ENCODE measurements at places on chromosomes 6 and 20.
A peak's percentile ranks its signal among the peaks of the same experiment; 100 is the strongest.

- no peak for DNase-seq
Observed at GRCh38 chr20:41563087-41563486, 55.1 kb downstream of the CHD6 start.

- no peak for DNase-seq
Observed at GRCh38 chr20:48635791-48636267, 192.0 kb downstream of the PREX1 start.

DNA sequence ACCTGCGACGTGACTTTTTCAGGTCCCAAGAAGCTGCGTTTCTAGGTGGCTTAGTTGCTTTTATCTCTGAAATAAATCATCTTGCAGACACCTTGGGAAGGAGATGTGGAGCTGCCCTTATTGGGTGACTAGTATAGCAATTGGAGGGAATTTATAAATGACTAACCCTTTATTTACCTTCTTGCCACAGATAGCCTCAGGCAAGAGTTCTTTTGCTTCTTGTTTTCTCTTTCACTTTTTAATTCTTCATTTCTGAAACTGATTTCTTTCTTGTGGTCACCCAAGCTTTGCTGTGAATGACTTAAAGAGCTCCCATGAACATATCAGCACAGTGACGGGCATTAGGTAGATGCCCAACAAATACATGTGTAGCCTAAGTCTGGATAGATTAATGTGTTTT, 3.0 kb downstream of the ADGRF4 start:
- no peak for DNase-seq

DNA sequence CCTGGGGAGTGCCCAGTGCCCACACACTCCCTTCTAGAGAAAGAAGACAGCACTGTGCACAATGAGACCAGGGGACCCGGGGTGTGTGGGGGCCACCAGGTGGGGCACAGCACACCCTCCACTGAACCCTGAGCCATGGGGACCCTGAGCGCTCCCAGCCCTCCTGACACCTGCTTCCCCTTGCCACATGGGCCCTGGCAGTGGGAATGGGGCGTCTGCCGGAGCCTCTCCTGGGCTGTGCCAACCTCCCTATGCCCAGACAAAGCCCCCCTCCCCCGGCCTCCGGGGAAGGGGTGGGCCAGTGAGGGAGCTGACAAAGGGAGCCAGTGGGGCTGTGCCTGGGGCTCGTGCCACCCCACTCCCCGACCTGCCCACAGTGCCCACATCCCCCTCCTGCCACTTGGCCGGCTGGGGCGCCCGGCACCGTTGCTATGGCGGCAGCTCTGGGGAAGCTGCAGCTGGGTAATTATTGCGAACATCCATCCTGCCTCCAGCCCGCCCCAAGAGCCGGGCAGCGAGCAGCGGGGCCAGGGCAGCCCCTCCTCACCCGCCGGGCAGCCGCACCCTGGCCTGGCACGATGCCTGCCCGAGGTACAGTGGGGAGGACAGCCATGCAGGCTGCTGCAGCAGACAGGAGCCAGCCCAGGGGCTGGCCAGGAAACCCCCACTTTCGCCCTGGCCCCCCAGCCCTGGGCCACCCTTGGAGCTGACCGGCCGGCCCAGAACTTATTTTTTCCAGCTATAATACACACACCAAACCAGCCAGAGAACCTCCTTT, 41.9 kb upstream of the NOL4L start:
- DNase-seq, result no peak

DNA sequence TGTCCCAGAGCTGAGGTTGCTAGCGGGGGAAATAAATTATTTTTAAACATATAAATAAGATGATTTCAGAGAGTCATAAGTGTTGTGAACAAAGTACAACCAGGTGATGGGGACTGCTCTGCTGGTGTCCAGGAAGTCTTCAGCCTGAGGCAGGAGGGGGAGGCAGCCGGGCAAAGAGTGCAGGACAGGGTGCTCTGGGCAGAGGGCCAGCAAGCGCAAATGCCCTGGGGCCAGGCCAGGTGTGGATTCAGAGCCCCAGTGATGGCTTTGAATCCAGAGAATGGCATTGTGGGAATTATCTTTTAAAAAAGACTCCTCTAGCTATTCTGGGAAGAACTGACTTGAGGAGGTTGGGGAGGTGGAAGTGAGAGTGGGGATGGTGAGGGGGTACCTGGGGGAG, 1.6 kb downstream of the CLPSL1 start:
- no peak for DNase-seq

DNA sequence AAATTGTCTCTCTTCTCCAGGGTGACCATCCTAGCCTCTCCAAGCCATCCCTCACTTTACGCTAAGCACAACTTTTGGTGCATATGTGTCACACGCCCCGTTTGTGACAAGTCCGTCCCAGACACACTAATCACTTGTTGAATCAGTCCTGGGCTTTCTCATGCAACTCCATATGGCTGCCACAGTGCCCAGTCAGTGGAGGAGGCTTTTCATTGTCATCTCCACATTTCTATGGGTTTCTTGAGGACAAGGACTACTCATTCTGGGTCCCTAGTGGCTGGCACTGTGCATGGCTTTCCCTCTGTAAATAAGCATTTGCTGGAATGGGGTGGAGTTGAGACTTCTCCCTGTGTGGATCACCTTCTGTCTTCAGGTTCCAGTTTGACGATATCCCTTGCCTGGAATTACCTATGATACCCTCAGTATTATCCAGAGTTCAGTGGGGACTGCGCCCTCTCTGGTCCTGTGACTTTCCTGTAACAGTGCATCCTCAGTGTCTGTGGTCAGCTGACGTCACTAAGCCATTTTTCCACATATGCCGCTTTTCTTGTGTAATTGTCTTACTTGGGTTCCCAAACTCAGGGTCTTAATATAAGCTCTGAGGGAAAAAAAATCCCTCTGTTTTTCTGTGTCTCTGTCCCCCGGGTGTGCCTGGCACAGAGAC, 59.8 kb upstream of the MYL9 start:
- no peak for DNase-seq

DNA sequence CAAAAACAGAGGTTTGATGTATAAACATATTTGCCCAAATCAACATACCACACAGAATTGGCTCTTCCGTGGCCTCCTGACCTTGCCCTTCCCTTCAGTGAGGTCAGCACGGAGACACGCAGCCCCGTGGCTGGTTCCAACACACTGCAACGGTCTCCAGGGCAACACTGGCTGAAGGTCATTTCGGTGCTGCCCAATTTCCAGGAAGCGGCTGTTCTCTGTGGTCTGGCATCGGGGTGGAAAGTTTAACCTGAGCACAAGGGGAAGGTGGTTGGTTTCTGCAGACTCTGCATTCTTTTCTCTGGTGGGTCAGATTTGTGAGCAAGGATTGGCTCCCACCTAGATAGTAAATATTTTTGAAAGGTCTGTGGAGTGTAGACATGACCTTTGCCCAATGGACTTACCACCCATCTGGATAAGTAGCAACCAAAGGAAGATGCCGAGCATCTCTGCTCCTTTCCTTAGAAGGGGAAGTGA, 177.6 kb upstream of the PHACTR1 start:
- DNase-seq, result no peak

GRCh38 chr20:9280666-9281065, 211.8 kb downstream of the PLCB4 start:
- DNase-seq, result peak; percentile 18

GRCh38 chr20:54648421-54649142, 173.2 kb downstream of the DOK5 start:
- no peak for DNase-seq

- no peak for DNase-seq
Observed at GRCh38 chr20:9185511-9185910, 116.6 kb downstream of the PLCB4 start.

DNA sequence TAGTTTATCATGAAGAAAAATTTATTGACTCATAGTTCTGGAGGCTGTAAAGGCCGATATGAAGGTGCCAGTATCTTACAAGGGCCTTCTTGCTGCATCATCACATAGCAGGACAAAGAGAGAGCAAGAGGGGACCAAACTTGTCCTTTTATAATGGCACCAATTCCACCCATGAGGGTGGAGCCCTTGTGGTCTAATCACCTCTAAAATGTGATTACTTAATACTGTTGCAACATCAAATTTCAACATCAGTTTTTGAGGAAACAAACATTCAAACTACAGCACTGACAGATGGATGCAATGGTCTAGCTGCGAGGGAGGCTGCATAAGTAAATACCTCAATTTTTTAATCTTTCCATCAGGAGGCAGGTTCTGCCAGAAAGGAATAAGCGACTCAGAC, 76.7 kb upstream of the LAMA2 start:
- no peak for DNase-seq

DNA sequence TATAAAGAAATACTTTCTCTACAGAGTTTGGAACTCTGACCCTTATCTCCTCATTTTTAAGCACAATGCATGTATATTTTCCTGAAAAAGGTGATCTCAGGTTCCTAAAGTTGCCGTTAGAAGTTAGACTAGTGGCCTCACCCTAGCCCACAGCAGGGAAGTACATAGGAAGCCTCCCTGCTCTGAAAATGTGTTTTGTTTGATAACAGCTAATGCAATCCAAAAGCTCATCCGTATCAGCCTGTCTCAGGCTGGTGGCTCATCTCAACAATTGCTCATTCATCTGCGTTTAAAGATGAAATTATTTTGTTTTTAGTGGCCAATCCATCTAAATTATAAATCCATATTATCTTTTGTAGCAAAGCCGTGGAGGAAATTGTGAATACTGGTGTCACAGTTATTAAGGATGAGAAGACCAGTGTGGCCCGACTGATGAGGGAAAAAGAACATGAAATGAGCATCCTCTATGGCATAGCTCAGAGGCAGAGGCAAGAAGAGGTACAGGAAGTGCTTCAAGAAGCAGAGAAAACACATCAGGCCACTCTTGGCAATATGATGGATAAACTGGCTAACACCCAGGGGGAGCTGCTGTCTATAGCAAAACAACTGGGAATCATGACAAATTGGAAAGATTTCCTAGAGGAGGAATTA, 20.1 kb downstream of the C6orf163 start:
- no peak for DNase-seq

GRCh38 chr6:22401206-22401605, 104.4 kb upstream of the PRL start:
- no peak for DNase-seq

DNA sequence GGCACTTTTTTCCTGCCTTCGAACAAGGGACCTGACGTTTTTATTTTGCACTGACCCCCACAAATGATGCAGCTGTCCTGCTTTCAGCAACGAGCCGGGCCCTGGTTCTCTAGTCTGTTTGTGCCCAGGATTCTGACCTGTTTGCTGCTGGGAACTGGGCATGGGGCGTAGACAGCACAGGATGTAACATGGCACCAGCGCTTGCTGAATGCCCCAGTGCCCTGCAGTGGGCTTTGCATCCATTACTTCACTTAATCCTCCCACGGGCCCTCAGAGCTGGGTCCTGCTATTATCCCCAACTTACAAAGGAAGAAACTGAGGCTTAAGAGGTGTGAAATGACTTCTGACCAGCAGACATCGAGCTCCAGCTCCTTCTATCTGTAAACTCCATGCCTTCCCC, 80.4 kb upstream of the PMEPA1 start:
- DNase-seq, result no peak

GRCh38 chr6:145278163-145278807, 457.0 kb downstream of the EPM2A start:
- DNase-seq, result peak; percentile 14

DNA sequence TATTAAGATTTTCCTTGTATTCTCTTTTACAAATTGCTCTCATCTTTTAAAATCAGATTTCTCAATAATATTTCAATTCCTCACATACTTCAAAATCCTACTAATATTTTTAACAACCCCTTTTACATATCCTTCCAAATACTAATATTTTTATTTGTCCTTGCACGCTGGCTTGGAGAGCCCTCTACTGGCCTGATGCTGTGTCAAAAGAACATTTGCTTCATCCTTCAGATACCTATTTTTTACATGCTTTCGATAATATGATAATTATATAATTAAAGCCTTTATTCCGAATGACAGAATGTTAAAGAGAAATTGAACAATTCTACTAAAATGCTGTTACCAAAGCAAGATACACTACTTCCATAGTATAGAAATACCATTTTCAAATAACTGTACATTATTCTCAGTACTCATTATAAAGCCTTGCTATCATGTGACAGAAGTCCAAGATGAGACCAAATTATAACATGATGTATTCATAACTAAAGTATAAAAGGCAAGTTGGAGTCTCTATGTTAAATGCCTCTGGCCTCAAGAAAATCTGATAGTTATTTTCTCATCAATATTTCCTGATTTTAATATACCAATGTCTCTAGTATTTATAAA, 39.0 kb upstream of the PLN start:
- no peak for DNase-seq

GRCh38 chr20:63645218-63645617, 8.0 kb downstream of the STMN3 start:
- DNase-seq, result no peak

DNA sequence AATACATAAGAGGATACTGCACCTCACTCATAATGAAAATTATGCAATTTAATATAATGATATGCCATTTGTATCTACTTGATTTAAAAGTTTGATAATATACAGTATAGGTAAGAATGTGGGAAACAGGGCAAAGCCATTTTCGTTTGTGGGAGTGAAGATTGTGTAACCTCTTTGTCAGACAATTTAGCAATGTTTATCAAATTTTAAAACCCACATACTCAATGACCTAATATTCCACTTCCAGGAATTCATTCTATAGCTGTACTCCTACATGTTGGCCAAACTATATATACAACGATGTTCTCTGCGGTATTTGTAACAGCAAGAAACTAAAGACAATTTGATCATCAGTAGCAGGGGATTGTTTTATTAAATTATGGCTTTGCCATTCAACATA, 17.8 kb upstream of the FKBP5 start:
- DNase-seq, result no peak

DNA sequence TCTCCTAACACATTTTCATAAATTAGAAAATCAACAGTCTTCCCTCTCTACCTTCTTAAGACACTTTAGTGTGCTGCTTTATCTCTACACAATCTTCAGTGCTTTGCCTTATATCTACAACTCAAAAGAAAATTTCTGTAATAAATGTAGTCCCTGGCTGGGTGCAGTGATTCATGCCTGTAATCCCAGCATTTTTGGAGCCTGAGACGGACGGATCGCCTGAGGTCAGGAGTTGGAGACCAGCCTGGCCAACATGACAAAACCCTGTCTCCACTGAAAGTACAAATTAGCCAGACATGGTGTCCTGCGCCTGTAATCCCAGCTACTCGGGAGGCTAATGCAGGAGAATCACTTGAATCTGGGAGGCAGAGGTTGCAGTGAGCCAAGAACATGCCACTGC, 9.7 kb upstream of the EDN1 start:
- no peak for DNase-seq

GRCh38 chr6:90370493-90370959, 73.9 kb upstream of the BACH2 start:
- DNase-seq, result no peak

All from GM04503 (cell line).